ENCODE measurements at places on chromosomes 12 and 14.

DNA sequence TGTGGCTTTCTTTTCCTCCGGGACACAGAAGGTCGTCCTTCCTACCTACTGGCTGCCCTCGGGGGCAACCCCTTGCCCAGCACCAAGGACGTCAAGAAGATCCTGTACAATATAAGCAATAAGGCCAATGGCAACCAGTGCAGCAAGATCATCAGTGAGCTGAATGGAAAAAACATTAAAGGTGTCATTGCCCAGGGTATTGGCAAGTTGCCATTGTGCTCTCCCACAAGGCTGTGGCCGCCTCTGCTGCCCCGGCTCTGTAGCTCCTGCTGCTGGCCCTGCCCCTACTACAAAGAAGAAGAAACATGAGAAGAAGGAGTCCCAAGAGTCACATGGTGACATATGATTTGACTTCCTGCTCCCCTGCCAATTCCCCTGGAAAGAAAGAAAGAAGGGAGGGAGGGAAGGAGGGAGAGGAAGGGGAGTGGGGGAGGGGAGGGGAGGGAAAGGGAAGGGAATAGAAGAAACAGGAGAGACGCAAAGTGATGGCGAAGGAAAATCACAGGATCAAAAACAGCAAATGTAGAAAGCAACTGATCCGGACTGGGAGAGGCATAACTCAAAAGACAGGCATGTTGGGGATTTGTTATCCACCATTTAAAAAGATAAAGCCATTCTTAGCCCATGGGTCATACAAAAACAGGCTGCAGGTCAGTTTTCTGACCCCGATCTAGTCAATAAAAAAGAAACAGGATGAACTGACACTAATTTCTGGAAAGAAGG lies 61.3 kb upstream of the RESF1 start:
- peak; percentile 2 for DNase-seq

GRCh38 chr12:78392918-78393317 lies 471.7 kb upstream of the SYT1 start:
- peak; percentile 17 for DNase-seq

DNA sequence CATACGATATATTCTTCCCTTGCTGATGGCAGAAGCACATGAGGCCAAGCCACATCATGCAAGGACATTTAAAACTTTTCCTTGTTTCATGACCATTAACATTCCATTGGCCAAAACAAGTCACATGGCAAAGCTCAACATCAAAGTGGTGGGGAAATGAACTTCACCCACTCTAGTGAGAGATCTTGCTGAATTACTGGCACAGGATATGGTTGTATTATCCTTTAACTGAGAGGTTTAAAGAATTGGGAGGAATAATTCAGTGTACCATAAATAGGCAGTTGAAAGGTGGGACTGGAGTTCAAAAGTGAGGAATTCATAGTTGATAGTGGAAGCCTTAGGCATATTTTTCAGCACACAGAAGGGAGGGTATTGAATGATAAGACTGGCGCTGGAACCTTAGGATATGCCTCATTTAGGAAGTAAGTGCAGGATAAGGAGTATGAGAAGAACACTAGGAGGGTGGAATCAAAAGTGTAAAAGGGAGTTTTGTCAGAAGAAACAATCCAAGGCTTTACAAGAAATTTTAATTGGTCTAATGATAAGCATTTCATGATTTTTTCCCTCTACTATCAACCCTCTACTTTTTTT lies 398.8 kb downstream of the C12orf75 start:
- no peak for DNase-seq

GRCh38 chr14:40806471-40806870 lies 800.2 kb upstream of the LRFN5 start:
- DNase-seq: no peak

- DNase-seq: no peak
Measured at GRCh38 chr12:68435816-68436215, 103.7 kb upstream of the MDM1 start.

DNA sequence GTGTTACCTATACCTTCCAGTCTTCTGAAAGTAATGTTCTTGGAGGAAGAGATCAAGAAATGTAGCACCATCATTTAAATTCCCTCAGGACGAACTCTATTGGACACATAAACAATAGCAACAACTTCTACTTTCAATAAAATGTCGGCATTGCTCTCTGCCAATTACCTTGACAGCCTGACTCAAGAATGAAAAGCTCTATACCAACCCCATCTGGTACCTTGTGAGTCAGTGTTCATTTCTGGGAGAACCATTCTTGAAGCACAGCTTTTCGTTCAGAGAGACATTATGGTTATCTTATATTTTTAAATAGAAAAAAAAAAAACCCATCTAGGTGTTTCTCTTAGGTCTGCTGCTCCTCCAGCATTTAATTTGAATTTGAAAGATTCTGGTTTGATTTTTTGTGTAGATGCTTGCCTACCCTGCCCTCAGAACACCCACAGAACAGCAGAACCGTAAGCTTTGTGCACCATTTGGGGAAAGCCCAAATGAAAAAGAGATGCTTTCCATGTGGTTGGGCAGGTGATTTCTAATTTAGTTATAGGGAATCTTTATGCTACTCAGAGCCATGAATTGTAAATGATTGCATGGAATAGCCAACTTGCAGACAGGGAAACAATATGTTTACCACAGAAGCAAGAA lies 156.0 kb downstream of the SAMD4A start:
- DNase-seq: peak; percentile 41

GRCh38 chr12:102498471-102498870 lies 18.1 kb upstream of the IGF1 start:
- DNase-seq: no peak

- DNase-seq: peak; percentile 1
Measured at GRCh38 chr12:29907461-29907860, 123.7 kb upstream of the TMTC1 start.

DNA sequence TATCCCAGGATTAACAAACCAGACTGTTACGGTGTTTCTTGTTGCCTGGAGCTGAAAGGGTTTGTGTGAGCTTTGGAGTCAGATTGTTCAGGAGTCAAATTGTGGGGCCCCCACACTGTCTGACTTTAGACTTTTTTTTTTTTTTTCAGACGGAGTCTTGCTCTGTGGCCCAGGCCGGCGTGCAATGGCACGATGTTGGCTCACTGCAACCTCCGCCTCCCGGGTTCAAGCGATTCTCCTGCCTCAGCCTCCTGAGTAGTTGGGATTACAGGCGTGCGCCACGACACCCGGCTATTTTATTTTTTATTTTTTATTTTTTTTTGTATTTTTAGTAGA lies 847 bp downstream of the TSFM start:
- DNase-seq: no peak

- DNase-seq: no peak
Measured at GRCh38 chr14:92590176-92590575, 76.6 kb downstream of the RIN3 start.

- DNase-seq: no peak
Measured at GRCh38 chr12:51846911-51847642, 1.4 kb downstream of the FIGNL2 start.

- no peak for DNase-seq
Measured at GRCh38 chr12:27502021-27502435, 22.0 kb upstream of the PPFIBP1 start.

- no peak for DNase-seq
Measured at GRCh38 chr12:121120323-121120722, 12.4 kb upstream of the P2RX7 start.

DNA sequence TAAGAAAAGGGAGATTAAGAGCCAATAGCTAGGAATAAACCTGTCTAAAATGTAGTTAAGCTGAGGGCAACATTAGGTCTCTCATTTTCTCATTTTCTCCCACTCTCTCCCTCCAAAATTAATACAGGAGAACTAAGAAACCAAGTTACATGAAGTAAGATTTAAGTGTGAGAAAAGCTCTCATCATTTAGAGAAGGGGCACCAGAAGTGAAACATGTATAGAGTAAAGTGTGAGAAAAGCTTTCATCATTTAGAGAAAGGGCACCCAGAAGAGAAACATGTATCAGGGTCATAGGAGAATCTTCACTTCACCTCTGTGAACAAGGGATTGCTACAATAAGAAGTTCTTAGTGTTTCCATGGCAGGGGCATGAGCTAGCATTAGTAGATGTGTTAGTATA lies 132.4 kb upstream of the CNTN1 start:
- DNase-seq: no peak

- no peak for DNase-seq
Measured at GRCh38 chr14:35861204-35861868, 35.2 kb downstream of the BRMS1L start.

DNA sequence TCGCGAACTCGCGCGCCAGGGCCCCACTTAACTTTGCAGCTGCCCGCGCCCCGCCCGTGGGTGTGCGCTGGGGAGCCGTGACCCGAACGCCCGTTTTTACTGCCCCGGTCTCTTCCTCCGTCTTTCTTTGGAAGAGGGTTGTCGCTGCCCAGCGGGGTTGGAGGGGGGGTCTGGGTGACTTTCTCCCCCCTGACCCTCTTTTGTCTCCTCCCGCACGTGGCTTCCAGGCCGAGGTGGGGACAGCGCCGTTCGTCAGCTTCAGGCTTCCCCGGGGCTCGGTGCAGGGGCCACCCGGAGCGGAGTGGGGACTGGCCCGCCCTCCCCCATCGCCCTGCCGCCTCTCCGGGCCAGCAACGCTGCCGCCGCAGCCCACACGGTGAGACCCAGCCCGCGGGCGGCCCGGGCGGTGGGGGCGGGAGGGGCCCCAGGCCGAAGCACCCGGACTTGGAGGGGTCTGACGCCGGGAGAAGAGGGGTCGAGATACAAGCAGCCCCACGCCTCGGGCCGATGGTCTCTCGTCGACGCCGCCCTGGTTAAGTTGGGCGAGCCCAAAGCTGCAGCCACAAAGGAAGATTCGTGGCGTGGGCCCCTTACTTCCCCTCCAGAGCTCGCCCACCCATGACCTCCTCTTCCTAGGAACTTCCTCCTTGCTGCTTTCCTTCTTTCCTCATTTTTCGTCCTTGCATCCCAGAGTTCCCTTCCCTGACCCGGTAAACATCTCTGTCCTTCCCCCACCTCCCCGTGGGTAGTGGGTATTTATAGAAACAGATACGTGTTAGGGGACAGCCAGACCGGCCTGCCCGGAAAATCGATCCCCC lies 1.2 kb downstream of the DYRK2 start:
- no peak for DNase-seq

DNA sequence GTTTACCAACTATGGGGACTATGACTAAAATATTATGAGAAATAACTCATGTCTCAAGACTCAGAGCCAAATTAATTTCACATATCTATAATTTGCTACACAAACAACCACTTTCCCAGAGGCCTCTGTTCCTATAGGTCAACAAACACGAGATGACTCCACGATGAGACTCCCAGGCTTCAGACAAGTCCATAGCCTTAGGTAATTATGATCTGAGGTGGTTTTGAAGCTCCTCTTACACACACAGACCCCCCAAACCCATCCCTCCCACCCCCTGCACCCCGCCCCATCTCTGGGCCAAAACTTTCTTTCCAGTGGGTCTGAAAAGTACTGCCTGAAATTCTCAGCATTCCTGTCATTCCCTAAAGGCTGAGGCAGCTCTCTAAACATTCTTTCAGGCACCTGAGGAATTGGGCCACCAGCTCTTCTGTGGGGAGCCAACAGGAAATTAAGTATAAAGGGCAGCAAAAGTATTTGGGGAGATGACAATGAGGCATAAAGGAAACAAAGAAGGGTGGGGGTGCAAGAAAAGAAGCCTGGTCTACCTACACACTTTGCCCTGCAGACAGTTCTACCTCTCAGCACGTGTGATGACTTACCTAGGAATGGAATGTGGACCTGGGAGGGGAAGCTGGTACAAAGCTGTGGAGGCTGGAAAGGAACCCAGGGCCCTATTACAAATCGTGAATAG lies 143.6 kb downstream of the PAWR start:
- DNase-seq: peak; percentile 93

GRCh38 chr12:68199127-68199526 lies 26.5 kb downstream of the IL26 start:
- DNase-seq: no peak

DNA sequence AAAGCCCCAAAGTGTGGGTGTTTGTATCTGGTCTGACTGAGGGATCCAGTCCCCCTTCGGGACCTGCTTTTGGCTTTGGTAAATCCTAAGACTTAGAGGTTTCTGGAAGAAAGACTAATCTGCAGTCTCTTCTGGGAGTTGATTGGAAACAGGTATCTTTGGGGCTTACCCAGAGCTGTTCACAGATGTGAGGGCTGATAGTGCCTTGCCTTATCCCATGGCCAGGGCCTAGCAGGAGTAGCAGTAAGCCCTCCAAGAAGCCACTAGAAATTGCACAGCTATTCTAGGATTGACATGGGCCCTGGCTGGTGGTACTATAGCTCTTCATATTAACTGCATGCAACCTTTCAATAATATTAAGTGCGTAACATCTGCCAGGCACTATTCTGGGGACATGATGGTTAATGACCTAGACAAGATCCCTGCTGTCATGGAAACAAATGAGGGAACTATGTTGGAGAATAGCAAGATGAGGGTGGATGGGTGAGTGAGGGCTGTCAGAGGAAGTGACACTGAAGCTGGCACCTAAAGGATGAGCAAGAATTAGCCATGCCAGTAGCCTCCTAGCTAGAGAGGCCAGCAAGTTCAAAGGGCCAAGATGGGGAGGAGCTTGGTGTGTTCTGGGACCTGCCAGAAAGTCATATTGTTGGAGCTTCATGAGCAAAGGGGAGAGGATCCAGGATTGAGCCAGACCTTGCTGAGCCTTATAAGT lies 71.7 kb downstream of the CRADD start:
- no peak for DNase-seq

DNA sequence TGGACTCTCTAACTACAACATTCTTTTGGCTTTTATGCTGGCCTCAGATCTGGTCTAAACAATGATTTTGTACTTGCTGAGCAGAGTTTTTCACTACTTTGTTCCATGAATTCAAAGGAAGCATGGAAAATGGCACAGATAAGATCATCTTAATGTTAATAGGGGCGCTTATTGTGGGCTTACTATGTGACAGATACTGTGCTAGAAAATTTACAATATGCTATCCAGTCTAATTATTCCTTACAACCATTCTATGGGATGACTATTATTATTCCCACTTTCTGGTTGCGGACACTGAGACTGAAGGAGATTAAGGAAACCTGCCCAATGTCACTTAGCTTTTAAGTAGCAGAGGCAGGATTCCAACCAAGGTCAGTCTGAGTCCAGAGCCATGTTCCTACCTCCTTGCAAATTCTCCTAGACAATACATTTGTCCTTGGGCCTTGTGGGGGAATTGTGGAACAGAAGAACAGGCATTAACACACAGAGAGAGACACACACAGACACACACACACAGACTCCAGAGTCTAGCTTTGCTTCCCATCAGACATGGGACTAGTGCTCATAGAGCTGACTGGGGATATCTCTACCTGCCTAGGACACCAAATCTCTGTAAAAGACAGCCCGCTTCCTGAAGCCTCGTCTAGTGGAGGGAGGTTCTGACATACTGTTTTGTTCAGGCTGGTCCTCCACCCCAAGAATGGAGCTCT lies 107.7 kb downstream of the SLC38A1 start:
- no peak for DNase-seq

- DNase-seq: peak; percentile 17
Measured at GRCh38 chr12:115922952-115923564, 354.4 kb downstream of the MED13L start.

GRCh38 chr12:113108308-113108707 lies 27.3 kb downstream of the RASAL1 start:
- no peak for DNase-seq

DNA sequence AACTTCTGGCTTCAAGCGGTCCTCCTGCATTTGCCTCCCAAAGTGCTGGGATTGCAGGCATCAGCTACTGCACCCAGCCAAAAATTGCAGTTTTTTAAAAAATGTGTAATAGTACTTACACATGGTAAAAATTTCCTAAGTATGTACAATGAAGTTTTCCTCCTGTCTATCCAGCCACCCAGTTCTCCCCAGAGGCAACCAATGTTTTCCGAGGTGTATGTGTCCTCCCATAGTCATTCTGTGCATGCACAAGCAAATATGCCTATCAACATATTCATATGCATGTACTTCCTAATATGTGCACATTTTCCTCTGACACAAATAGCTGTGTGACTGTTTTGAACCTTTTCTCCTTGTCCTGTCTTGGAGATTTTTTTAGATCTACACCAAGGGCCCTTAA lies 195.0 kb downstream of the SLC5A8 start:
- peak; percentile 32 for DNase-seq

Measured in fibroblast of skin of back (primary cell).